ENCODE measurements at places on chromosomes 11 and 22.

- peak; percentile 56 for DNase-seq
Observed at GRCh38 chr11:126891556-126892217, 108.9 kb downstream of the KIRREL3 start.

- no peak for DNase-seq
Observed at GRCh38 chr11:70032943-70033710, 45.0 kb upstream of the ANO1 start.

DNA sequence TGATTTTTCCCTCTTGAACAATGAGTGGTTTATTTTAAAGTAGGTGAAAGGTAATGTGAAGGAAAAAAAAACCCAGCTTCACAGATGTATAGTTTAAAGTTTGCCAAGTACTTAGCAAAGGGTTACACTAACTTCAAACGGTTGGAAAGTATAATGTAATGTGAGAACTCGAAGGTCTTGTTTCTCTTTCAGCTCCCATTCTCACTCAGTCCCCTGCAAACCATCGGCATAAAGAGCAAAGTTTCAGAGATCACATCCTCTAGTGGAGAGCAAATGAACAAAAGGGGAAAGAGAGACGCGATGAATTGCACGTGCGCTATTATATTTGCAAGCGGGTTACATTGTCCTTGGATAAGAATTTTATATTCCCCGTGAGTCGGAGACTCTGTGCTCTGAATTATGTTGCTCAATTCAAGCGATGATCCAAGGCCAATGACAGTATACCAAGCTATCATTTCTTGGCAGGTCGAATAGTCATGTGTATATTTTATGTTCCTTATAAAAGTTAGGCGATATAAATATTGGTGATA lies 37.6 kb upstream of the BIRC3 start:
- peak; percentile 69 for DNase-seq

GRCh38 chr11:30358536-30358935 lies 35.6 kb downstream of the ARL14EP start:
- no peak for DNase-seq

GRCh38 chr11:134417871-134418840 lies 6.1 kb upstream of the B3GAT1 start:
- DNase-seq: peak; percentile 58

DNA sequence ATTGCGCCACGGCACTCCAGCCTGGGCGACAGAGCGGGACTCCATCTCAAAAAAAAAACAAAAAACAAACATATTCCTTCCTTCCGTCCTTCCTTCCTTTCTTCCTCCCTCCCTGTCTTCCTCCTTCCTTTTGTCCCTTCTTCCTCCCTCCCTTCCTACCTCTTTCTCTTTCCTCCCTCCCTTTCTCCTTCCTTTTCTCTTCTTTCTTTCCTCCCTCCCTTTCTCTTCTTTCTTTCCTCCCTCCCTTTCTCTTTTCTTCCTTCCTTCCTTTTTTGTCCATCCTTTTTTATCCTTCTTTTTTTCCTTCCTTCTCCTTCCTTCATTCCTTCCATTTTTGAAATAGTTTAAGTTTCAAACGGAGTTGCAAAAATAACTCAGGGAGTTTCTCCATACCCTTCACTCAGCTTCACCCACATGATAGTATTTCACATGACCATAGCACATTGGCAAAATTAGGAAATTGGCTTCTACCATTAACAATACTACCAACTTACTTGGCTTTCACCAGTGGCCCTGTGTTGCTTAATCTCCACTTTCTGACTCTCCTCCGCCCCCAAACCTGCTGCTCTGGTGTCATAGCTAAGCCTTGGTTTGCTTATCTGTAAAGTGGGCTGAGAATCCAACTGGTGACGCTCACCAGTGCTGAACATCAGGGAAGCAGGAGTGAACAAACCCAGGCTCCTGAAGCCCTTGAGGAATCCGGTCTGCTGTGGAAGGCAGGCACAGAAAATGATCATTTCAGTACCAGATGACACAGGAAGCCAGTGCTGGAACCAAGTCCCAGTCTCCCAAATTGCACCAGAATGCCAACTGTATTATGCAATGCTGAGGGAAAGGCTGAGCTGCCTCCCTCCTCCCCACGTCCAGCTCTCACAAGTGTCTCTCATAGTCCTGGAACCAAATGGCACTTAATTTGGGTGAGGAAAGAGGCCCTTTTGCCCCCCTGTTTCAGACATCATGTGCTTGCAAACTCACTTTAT lies 17.2 kb upstream of the CRYBB3 start:
- no peak for DNase-seq

DNA sequence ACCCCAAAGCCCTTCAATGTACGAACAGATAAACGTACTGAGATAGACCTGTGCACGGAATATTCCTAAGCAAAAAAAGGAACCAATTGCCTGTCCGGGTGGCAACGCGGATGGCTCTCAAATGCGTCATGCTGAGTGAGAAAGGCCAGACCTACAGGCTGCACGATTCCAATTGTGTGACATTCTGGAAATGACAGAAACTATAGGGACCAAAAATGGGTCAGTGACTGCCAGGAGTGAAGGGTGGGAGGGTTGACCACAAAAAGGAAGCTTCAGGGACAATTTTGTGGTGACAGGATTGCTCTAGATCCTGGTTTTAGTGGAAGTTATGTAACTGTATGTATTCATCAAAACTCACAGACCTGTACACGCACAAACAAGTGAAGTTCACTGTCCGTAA lies 24.0 kb upstream of the SYT8 start:
- no peak for DNase-seq

GRCh38 chr11:465896-466530 lies 15.9 kb downstream of the PTDSS2 start:
- peak; percentile 29 for DNase-seq

DNA sequence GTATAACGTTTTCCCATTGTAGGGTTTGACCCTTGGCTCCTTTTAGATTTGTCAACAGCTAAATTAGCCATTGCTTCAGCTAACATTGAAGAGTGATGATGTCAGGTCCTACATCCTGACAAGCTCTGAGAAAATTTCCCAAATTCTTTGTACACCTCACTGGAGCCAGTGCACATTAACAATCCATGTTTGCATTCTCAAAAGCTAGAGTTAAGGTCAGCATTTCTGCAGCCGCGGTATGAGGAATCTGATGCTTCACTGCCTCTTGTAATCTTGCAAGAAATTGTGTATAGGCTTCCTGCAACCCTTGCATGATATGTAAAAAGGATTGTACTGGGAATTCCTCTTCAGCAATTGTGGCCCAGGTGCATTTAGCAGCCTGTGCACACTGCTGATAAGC lies 33.1 kb upstream of the NCAM1 start:
- no peak for DNase-seq

- DNase-seq: no peak
Observed at GRCh38 chr11:62463121-62463542, 44.3 kb downstream of the SCGB1A1 start.

DNA sequence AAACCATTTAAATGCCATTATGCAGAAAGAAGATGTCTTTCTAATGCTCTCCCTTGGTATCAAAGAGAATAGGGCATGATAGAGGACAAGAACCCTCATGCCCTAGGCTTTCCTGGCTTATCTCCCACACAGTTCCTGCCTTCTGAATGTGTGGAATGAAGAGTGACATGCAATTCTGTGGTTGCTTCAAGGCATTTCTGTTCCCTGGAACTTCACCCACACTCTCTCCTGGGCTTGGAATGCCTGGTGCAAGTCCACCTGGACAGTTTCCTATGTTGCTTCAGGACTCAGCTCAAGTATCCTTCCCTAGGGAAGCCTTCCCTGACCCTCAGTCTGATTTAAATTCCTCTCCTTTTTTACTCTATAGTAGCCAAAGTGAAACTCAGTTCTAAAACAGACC lies 53.8 kb upstream of the DRD2 start:
- no peak for DNase-seq

GRCh38 chr11:1476940-1477736 lies 9.4 kb downstream of the MOB2 start:
- DNase-seq: no peak

DNA sequence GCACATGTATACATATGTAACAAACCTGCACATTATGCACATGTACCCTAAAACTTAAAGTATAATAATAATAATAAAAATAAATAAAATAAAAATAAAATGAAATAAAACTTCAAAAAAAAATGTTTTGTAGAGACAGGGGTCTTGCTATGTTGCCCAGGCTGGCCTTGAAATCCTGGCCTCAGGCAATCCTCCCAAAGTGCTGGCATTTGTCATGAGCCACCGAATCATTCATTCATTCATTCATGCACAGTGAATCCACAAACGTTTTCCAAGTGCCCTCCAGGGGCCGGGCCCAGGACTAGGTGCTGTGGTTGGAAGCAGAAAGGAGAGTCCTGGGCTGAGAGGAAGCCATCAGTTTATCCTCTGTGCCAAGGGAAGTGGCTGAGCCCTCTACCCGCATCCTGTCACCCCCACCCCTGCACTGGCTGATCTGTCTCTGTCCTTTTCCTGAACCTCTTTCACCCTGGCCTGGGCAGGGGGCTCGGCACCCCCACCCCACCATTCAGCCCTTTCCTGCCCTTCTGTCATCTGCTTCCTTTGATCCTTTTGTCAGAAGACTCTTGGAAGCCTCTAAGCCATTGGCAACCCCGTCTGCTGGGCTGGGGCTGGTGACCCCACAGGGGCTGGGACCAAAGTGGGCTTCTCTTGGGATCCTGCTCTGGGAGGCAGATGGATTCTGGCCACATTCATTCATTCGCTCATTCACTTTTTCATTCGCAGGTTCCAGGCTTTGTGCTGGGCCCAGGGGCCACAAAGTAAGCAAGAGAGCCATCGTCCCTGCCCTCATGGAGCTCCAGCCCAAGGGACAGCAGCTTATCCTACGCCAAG lies 84.3 kb downstream of the IGLL1 start:
- no peak for DNase-seq

GRCh38 chr22:47851586-47851985 lies 1089.1 kb downstream of the TBC1D22A start:
- no peak for DNase-seq

DNA sequence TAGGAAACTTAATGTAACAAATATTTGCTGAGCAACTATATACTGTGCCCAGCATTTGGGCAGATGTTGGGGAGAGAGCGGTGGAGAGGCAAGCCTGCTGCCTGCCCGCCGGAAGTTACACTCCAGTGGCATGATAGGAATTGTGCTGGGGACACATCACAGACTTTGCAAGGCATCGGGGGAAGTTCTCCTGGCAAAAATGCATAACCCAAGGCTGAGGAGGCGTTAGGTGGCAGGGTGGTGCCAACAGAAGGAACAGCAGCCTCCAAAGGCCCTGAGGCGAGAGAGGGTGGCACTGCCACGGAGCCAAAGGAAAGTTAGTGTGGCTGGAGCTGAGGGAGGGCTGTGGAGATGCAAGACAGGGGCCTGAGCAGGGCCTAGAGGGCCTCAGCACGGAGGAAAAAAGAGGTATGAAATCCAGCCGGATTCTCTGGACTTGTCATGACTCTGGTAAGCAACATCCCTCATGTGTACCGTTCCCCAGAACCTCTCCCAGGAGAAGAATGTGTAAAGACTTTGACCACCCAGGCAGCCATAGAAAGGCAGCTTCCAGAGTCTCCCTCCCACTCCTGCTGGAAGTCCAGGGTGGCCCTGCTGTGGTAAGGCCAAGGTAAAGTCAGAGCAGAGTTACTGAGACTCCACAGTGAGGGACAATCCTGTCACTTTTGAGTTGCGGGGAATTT lies 76.1 kb upstream of the RAB1B start:
- DNase-seq: no peak

GRCh38 chr11:7637447-7638157 lies 35.7 kb downstream of the CYB5R2 start:
- no peak for DNase-seq

DNA sequence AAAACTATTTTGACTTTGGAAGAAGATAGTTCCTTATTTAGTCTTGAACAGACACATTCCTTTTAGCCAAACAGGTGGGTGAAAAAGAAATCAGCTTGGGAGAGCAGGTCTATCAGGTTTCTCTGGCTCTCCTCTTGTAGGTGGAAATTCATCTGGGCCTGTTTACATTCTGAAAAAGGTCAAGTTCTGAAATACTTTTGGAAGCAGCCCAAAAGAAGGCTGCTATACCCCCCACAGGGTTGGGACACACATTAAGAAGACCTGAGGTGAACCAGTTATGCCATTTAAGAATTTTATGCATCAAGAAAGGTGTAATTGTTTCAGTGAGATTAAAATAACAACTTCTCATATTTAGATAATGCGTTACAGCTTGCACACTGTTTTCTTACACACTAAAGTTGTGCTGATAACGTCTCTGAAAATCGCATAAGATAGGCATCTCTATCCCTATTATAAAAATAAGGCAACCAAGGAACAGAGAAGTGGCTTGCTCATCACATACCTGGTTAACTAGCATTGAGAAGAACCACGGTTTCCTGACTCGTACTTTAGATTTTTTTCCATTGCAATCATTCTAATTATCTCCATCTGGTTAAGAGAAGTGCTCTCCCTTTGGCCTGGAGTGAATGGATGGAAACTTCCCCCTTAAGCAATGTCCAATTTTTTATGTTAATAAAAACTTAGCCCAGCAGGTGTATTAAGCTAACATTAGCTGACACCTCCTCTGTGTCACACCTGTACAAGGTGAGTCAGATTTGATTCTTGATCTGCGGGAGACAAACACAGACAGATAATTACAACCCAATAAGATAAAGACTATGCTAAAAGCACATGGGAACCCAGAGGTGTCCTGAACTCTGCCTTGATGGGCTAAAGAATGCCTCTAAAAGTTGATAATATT lies 60.5 kb upstream of the UCP3 start:
- DNase-seq: peak; percentile 83

DNA sequence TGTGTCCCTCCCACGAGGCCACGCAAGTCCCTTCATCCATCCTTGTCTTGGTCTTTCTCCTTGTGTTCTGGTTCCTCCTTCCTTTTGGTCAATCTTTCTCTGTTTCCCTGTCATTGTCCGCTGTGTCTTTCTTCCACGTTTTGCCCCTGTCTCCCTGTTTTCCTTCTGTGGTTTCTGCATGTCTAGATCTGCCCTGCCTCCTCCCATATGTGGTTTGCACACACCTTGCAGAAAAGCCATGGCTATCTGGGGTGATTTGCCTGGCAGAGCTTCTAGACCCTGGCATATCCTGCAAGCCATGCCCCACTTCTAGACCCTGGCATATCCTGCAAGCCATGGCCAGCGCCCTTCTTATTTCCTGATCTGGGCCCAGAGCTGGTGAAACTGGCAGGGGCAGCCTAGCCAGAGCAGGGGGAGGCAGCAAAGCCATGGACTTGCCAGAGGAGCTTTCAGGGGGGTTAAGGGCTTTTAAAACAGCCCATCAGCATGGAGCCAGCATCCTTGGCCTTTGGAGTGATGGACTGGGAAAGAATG lies 131.6 kb upstream of the NECTIN1 start:
- DNase-seq: no peak

- peak; percentile 9 for DNase-seq
Observed at GRCh38 chr11:98365190-98365589, 655.6 kb upstream of the CNTN5 start.

- DNase-seq: no peak
Observed at GRCh38 chr11:9646324-9646723, 17.6 kb upstream of the SWAP70 start.

- peak; percentile 81 for DNase-seq
Observed at GRCh38 chr11:59053387-59053786, 32.7 kb upstream of the GLYATL1B start.

DNA sequence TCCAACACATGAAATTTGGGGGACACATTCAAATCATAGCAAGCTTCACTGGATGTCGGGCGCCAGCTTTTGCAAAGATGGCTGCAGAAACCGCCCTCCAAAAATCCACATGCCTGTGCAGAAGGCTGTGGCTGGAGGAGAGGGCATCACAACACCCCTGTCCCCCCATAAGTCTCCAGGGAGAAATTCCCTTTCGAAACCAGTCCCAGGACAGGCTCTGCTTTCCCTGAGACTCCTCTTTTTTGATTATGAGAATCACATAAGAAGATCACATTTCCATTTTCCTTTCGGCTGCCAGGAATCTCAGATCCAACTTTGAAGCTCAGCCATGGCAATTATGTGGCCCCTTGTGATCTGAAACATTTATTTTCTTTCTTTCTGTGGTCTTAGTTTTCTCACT lies 9.7 kb downstream of the LIF start:
- DNase-seq: no peak

- no peak for DNase-seq
Observed at GRCh38 chr22:29136782-29137700, 64.2 kb downstream of the KREMEN1 start.
